ENCODE measurements at places on chromosomes 13 and 19.

GRCh38 chr19:2446381-2446780 lies 10.4 kb downstream of the LMNB2 start:
- no peak for DNase-seq

DNA sequence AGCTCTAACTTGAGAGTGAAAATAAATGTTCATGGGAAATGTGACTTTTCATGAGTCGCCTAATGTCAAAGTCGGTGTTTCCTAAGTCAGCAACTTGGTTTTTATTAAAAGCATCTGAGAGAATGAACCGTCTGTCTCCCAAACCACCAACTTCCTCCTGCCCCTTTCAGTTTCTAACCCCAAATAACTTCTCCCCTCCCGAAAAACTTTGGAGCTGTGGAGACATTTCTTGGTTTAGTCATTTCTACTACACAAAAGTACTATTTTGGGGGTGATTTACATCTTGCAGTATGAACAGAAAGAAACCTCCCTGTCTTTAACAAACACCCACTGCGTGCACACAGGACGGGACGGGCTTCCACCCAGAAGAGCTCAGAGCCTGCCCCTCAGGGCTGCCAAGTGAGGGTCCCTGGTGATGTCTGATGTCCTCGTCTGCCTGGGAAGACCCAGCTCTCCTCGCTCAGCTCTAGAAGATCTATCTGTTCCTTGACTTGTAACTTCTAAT lies 65.0 kb downstream of the RASA3 start:
- no peak for DNase-seq

- no peak for DNase-seq
Observed at GRCh38 chr13:76715621-76716020, 170.6 kb downstream of the KCTD12 start.

DNA sequence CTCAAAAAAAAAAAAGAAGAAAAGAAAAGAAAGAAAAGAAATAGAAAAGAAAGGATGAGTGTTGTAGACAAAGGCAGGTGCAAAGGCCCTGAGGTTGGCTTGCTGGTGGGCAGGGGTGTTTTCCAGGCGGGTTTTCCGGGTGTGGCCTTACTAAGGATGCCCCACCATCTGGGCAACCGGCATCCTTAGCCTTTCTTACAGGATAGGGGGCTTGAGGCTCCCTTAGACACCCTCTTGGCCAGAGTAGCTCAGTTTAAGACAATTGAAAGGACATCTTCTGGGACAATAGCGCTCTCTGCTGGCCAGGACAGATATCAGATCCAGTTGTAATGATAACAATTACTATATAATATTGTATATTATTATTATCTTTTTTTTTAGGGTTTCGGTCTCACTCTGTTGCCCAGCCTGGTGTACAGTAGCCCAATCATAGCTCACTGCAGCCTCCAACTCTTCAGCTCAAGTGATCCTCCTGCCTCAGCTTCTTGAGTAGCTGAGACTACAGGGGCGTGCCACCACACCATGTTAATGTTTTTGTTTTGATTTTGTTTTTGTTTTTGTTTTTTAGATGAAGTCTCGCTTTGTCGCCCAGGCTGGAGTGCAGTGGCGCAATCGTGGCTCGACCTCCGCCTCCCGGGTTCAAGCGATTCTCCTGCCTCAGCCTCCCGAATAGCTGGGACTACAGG lies 1.4 kb upstream of the QTRT1 start:
- peak; percentile 71 for DNase-seq

- DNase-seq, result no peak
Observed at GRCh38 chr13:77177646-77178045, 149.2 kb downstream of the MYCBP2 start.
